ENCODE measurements at places on chromosomes 12 and 14. TPM values are rescaled to one million over a fixed set of nuclear protein-coding genes. Genes with fewer than 3 reads are reported as not detected.

CMTM5 gene
- total RNA-seq = not detected

TSPAN19 gene
- total RNA-seq = not detected

SDR9C7 gene
- total RNA-seq = 95.5 TPM

KRT3 gene
- total RNA-seq = not detected

NCKAP5L gene
- total RNA-seq = 8.4 TPM

ERP27 gene
- total RNA-seq = 3.5 TPM

ACIN1 gene
- total RNA-seq = 97.5 TPM

REP15 gene
- total RNA-seq = 1.1 TPM
